Dermis microvascular lymphatic vessel endothelial cell (primary cell): ENCODE measurements at places on chromosomes 2 and 18. TPM values are rescaled to one million over a fixed set of nuclear protein-coding genes. Genes with fewer than 3 reads are reported as not detected.

The SLC4A3 gene
- 0.13 and 0.25 TPM in 2 replicates for total RNA-seq

The PTCD3 gene
- total RNA-seq = 37.1 and 43.7 TPM in 2 replicates

The EVA1A gene
- 40.2 and 52.1 TPM in 2 replicates for total RNA-seq

DNA sequence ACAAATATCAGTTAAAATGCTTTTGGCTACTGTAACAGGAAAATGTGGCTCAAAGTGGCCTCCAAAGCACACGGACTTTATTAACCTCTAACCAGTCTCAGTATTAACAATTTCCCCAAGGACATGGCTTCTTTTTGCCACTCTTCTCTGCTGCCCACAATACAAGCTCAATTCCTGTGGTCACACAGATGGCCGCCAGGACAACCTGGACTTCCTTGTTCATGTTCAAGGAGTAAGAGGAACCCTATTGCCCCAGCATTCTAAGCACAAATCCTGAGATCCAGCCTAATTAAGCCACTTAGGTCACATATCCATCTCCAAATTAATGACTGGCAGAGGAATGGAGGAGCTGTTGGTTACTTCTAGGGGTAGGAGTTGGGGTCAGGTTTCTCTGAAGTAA lies 38.2 kb downstream of the AOX1 start:
- no peak for DNase-seq

DNA sequence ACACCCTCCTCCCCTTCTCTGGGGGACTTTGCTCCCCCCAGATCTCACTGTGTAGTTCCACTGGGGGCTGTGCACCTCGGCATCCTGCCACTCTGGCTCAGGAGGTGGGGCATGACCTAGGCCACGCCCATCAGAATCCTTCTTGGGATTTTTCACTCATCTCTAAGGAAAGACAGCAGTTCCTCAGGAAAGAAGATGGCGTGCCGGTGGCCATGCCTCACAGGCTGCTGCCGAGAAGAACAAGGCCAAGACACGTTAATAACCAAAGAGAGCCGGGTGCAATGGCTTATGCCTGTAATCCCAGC lies 3.2 kb downstream of the NMUR1 start:
- DNase-seq = no peak

DNA sequence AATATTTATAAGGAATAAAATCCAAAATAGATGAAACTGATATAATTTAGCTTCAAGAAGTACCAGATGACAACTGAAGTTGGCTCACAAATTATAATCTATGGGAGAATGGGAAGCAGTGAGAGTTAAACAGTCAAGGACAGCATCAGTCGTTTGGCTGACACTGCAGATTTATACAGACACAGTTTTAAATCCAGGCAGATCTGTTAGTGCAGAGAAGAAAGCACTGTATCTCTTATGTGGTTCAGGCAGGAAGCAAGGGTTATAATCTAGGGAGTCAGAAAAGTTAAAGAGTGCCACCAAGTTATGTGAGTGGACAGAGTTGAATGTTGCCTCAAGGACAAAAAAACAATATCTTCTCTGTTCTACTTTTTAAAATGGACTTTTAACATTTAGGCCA lies 880.2 kb downstream of the TSN start:
- DNase-seq = no peak

DNA sequence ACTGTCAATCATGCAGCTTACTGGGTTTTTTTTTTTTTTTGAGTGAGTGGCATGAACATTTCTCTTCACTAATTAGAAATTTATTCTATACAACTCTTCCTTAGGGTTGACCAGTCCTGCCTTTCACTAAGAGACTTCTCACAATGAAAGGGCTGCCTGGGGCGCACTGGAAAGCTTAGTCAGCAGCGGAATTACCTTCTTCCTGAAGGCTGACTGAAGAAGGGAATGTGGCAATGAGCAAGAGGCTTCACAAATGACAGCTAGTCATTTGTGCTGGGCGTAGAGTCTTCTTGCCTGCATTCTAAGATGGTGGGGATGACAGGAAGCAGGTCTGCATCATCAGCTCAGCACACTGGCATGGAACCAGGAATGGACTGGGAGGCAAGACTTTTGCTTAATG lies 15.6 kb upstream of the SCN3A start:
- DNase-seq = no peak
